Stimulated activated CD4-positive, alpha-beta T cell treated with anti-CD3 and anti-CD28 coated beads, Interleukin-1b, Interleukin-23, amount 100 ng/mL, for 24 hours (primary cell): ENCODE measurements at places on chromosomes 12 and 14.

DNA sequence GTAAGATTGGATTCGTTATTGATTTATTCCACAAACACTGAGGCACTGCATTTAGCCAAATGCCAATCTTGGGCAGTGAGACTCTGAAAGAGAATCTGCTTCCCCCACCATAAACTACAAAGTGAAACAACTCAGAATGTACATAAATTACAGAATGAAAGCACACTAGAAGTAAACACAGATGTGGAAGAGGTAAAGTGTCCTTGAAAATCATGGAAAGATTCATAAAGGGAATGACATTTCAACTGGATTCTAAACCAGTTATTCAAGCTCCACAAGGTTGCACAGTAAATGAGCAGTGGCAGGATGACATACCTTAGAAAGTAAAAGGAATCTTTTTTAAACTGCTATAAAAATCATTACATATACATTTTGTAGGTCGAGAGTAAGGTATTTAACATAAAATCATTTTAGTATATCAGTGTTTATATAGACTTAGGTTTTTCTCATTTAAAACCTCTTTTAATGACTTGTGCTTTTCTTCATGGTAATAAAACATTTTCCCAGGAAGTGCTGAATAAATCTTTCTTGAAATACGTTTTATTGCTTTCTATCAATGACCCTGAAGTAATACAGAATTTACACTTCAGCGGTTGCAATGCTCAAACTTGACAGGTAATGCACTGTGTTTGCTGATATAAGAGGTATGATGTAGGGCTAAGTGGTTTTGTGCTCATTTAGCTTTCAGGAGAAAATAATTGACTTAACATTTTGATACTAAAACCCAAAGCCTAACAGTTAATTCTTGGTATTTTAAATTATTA lies 270.6 kb downstream of the NAV3 start:
- DNase-seq: no peak

DNA sequence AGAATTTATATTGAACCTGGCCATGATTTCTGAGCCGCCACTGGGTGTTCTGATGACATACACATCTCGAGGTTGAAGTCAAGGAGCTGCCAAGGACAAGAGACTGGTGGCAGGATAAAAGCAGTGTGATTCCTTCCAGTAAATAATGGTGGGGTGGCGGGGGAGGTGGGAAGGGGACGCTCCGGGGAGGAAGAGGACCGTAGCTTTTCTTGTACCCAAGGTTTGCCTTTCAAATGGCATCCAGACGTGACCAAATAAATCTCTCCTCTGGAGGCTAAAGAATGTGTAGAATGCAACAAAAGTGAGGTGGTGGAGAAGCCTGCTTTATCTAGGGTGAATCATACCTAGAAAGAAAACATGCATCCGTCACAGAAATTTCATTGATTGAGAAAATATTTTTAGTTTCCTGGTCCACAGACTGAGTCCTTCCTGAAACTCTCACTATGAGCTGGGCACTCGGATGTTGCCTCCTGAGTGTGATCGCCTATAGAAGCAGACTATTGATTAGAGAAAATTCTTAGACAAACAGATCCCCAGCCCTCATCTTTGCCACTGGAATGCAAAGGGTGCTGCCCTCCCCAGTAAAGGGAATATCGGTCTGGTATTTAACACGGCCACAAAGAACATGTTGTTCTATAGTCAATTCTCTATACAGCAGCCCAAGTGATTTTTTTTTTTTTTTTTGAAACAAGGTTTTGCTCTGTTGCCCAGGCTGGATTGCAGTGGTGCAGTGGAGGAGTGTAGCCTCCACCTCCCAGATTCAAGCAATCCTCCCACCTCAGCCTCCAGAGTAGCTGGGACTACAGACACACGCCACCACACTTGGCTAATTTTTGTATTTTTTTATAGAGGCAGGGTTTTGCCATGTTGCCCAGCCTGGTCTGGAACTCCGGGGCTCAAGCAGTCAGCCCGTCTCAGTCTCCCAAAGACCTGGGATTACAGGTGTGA lies 112.1 kb downstream of the DPF3 start:
- no peak for DNase-seq

DNA sequence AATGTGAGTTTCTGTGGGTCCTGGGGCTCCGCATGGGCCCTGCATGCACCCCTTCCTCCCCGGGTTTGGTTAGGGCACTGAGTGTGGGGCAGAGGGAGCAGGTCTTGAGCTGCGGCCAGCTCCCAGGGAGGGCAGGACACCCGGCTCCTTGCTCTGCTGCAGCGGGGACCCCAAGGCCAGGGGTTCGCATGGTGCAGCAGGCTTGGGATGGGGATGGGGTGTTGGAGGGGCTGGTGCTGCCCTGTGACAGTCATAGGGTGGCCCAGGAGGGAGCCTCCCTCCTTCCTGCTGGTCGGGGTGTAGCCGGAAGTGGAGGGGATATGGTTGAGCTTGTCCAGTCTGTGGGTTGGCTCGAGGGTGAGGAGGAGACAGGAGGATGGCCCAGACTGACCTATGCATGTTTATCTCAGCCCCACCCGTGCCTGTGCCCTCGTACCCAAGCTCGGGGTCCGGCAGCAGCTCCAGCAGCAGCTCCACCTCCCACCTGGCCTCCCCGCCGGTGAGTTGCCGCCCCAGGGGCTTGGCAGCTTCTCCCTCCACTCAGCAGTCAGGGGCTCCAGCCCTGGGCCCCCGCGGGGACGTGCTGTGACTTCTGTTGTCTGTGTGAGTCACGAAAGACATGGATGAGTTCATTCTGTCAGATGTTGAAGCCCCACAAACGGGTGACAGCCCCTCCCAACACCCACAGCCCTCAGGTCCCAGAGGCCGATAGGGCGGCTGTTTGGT lies 16.0 kb downstream of the ULK1 start:
- DNase-seq: no peak

- DNase-seq: no peak
Observed at GRCh38 chr12:56204275-56204674, 15.0 kb upstream of the SMARCC2 start.

DNA sequence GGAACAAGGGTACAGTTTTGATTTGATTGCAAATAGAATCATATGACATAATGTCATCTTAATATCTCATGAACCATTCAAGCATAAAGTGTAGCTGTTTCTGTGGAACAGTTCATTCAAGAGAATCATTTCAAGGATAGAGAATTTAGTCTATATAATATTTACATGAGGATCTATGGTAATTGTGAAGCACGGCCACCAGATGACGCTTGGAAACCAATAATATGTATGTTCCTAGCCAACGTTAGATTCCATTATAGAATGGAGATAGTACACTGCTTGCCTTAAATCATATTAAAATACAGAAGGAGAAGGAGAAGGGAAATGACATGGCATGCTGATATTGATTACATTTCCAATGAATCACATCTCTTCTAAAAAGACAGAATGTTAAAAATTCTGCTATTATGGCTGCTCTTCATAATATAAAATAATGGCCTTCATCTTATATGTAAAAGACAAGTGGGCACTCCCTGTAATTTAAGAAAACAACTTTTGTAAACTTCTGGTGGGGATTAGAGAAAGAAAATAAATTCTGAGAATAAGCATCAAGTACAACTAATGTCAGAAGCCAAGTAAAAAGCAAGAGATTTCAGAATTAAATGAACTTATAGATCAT lies 351.0 kb downstream of the NAV3 start:
- no peak for DNase-seq

- no peak for DNase-seq
Observed at GRCh38 chr12:130053651-130054069, 108.6 kb upstream of the FZD10 start.

- DNase-seq: no peak
Observed at GRCh38 chr14:30885840-30886740, 11.7 kb downstream of the COCH start.

DNA sequence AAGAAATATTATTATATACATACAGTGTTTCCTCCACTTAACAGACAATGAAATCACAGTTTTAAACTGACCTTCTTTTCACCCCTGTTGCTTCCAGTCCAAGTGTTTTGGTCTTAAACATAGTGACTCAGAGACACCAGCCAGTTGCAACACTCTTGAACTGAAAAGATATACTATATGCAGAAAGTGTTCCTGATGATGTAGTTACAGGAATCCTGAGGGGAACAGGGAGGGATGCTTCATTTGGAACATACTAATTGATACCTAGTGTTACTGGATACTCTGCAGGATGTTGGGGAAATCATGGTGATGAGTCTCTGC lies 420.8 kb downstream of the CCDC91 start:
- DNase-seq: no peak

GRCh38 chr12:93653079-93653478 lies 24.1 kb upstream of the CRADD start:
- no peak for DNase-seq

DNA sequence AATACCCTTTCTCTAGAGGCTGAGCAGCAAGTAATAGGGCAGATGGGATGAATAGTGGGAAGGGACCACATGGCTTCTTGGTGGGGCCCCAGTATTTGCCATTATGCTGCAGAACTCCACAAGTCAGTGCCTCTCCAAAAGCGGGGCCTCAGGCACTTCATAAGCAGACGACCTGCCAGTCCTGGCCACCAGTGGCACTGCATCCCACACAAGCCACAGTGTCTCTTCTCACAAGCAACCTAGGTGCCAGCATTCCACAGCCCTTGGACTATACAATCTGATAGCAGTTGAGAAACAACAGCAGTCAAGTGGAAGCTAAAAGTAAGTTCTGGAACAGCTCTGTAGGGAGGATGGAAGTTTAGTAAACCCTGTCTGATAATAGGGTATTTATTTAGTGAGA lies 4.2 kb upstream of the SLC8A3 start:
- no peak for DNase-seq

GRCh38 chr12:58310368-58310767 lies 369.0 kb downstream of the ATP23 start:
- DNase-seq: no peak

DNA sequence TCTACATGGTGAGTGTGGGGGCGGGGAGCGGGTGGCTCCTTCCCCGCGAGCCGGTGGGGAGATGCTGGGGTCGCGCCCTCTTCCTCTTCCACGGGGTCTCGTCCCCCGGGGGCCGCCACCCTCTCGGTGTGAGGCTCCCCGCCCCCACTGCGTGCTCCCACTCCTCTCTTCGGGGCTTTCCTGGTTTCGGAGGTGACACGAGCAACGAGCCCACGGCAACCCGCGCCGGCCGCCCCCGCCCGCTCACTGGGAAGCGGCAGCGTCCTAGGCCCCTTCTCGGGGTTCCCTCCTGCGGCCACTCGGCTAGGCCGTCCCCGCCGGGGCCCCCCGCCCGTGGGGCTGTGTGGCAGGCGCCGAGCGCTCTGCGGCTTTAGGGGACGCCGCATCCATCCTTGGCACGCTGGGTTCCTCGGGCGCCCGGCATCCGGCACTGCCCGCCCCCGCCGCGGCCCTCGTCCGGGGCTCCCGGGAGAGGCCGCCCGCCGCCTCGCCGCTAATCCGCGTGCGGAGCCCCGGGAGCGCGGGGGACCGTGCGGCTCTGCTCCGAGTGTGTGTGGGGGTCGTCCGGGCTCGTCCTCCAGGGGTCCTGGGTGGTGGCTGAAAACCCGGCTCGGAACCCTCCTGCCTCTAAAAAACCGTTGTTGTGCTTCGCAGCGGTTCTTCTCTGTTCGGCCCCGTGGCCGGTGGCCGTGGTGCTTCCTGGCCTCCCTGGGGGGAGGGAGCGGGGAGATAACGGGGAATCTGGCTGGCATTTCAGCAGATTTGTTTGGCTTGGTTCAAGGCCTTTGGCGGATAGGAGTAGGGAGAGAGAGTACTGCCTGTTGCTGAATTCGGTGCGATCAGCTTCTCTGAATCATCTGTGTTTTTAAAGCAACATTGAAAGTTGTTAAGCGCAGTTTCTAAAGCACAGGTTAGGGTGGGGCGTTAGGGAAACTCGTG lies 1.0 kb downstream of the PCNX1 start:
- peak; percentile 40 for DNase-seq

GRCh38 chr14:68807148-68807600 lies 14.3 kb upstream of the ZFP36L1 start:
- no peak for DNase-seq

DNA sequence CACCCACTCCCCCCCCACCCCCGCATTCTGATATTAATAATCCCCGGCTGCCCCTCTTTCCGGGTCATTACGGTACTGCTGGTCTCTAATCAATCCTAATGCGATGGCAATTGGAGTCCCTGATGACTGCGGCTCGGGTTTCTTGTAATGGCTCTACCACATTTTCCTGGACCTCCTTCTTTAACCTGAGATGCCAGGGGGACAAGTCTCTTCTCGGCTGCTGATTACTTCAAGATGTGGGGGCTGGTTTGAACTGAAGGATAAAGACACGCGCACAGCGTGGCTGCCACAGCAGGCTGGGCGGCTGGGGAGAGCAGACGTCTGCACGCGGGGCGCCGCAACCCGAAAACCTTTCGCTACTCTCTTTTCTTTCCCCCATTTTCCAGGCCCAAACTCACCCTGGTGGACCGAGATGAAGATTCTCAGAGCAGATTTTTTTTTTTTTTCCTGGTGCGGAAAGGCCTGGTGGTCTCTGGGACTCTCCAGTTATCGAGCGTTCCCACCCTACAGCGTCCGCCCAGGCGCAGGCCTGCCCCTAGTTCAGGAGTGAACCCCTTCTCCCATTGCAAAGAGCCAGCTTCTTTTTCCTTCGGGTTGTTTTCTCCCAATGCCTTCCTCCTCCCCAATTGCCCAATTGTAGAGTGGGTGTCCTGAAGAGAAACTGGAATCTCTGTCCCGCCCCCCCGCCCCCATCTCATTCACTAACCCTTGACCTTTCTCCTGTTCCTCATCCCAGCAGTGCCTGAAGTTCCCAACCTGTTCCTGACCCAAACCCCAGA lies 6.0 kb upstream of the SIX1 start:
- no peak for DNase-seq

DNA sequence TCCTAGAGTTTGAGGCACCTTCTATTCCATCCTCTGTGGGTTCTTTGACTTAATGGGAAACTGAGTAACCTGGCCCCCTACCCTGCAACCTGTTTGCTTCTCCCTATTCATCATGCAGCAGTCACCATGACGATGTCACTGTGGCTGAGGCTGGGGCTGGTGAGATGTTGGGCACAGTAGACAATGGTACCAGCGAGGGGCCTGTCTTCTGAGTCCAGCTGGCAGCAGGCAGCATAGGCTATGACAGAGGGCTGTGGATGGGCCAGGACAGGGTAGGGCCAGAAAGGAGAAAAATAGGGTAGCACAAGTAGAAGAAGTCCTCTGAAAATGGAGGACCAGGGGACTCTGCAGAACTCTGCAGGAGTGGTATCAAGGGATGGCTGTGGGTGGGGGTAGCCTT lies 2.0 kb downstream of the CIROP start:
- DNase-seq: no peak

DNA sequence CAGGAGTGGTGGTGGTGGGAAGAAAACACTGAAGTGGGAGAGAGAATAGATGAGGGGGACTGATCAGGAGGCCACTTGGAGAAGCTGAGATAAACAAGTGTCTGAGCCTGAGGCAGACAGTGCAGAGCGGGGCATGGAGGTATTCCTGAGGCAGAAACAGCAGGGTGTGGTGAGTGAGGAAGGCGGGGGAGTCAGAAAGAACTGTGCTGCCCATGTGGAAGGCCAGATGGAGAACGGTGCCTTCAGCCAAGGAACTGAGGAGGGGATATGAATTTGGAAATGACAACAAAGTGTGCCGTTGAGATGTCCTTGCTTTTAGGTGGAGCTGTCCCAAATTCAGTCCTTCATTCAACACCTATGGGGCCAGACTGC lies 13.7 kb downstream of the APPL2 start:
- DNase-seq: no peak

GRCh38 chr12:2291182-2291832 lies 238.5 kb downstream of the CACNA1C start:
- DNase-seq: no peak
